ENCODE measurements at places on chromosomes 6 and 20. TPM values are rescaled to one million over a fixed set of nuclear protein-coding genes. Genes with fewer than 3 reads are reported as not detected.

Gene DDX43
- total RNA-seq, result 0.31 TPM

Gene OXT
- not detected for total RNA-seq

Gene SNAI1
- not detected for total RNA-seq

Gene EYA4
- total RNA-seq, result 0.94 TPM

Gene LBP
- total RNA-seq, result not detected

Gene FAM217A
- not detected for total RNA-seq

Measured in parietal lobe (tissue), 2 donors.